Left cardiac atrium (tissue), 4 donors: ENCODE measurements at places on chromosomes 13 and 19.

DNA sequence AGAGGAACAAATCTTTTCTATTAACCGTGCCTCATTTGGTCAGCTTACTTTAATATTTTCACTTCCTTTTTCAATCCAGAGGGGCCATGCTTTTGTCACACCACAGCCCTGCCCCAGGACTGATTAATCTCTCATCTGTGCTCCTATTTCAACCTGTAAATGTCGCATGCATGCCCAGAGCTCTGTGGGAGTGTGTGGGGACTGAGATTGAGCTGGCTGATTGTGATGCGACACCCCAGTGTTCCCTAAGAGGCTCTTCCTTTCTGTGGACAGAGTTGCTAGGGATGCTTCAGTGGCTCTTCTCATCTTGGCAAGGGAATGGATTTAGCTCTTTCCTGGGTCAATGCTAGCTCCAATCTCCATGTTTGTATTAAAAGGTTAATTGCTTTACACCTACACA lies 249.6 kb downstream of the TDRD3 start:
- no peak for DNase-seq

DNA sequence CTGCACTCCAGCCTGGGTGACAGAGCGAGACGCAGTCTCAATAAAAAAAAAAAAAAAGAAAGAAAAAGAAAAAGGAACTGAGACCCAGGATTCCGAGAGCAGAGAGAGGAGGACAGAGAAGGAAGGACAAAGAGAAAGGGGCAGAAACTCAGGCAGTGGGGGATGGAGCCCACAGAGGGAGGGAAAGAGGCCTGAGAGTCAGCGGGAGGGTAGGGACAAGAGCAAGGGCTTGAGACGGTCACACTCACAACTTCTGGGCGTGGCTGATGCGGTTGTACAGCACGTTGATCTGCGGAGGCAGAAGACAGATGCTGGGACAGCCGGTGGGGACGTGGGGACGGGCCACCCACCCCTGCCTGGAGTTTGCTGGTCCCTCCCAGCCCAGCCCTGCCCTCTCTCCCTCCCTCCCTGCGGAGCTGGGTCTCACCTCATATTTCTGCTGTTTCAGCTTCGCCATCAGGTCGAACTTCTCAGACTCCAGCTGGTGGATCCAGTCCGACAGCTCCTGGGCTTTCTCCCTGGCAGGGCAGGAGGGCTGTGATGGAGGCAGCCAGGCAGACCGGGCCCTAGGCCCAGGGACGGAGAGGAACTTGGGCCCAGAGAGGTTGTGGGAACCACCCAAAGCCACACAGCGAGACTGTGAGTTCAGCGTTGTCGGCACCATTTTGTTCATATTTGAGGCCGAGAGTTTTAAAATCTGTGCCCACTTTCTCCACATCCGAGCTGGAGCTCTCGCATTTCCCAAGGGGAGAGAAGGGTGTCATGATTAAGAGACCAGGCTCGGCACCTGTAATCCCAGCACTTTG lies 15.2 kb downstream of the TNNT1 start:
- no peak for DNase-seq

DNA sequence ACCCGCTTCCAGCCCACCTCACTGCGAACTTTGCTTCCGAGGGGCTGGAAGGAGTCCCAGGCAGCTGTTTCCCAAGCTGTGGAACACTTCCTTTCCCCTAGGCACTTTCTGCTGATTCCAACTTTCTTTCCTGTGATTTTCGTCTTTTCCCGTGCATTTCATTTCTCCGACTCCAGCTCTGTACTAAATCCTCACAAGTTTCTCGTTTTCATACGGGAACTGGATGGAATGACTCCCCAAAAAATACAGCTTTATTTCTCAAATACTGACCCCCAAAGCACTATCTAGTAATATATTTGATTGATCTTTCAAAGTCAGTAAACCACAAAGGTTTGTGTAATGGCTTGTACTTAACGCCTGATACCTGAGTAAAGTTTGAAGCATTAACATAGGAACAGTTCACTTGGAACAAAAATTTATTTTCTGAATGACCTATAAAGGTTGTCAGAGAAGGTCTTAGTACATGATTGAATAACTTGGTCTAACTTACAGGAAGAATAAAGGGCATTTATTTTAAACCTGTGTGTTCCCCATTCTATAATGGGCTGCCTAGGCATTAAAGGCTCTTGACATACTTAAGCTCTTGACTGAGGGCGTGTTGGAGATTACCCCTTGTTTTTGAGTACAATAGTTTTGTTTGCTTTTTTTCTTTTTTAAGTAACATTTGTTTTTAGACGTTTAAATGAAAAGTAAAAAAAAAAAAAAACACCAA lies 1.3 kb upstream of the PCDH9 start:
- no peak for DNase-seq

DNA sequence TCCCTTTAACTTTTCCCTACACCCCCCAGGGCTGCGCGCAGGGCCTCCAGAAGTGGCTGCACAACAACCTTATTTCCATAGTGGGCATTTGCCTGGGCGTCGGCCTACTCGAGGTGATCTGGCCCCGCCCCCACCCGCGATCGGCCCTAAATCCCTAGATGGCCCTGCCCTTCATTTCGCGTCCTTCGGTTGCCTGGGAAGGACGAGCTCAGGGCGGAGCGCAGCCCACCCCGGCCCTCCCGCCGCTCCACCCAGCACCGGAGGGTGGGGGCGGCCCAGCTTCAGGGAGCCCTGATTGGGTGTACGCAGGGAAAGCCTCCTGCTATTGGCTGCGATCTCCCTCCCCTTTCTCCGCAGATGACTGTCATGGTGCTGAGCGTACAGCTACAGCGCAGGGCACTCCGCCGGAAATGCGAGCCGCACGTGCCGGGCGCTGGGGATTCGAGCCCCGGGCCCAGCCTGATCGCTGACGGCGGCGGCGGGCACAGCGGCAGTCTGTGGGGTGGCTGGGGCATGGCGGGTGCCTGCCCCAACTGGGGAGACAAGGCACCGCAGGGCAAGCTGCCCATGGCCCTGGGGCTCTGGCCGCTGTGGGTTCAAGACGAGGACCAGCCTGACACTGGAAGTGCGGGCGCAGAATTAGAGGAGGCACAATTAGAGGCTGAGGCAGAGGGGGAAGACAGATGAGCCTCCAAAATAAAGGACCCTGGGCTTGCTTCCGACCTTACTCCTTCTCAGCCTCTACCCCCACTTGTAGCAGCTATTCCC lies 4.3 kb downstream of the CD37 start:
- DNase-seq, result peak; percentile 92

DNA sequence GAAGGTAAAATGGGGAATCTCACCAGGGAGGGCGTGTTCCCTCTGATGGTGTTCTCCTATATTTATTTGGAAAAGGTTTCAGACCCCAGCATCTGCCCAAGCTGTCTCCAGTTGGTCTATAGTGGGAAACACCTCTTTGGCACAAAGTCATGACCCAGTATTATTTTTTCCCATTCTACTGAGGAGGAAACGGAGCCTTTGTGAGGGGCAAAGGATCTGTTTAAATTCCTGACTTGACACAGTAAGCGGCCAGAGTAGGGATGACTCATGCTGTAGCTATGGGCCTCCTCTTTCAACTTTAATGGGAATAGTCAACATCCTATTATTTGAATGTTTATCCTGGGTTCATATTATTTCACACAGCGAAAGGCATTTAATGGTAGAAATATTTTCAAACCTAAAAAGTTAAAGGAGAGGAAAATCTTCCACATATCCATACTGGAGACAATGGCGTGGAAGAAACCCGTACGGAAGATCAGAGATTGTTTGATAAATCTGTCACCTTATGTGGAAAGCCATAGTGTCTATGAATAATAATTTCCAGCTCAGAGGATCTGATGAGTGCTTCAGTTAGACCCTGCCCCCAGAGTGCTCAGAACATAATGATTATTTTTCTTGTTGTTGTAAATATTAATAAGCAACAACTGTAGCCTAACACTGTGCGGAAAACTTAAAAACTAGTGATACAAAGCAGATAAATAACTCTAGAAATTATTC lies 126.0 kb downstream of the FOXO1 start:
- DNase-seq, result no peak

GRCh38 chr13:27419328-27419727 lies 5.1 kb upstream of the GTF3A start:
- no peak for DNase-seq

DNA sequence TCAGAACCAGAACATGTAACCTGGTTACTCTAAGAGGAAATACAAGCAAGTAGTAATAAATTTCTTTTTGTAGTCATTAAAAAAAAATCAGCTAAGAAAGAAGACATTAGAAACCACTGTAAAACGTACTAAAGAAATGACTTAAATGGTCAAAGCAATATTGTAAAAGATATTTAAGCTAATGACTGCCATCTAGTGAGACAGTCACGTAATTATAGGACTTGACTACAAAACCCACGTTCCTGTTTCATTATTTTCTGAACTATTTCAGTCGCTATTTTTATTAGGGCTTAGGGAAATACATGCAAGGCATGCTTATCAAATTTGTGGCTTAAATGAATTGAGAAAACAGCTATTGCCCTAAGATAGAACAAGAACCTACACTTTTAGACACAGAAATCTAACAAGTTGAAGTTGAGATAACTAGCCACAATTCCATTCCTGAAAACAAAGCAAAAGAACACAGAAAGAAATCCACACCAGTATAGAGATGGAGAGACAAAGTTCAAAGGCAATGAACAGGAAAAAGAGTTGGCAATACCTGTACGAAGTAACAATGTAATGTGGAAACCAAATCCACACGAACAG lies 17.9 kb downstream of the ALG5 start:
- DNase-seq, result no peak

- DNase-seq, result no peak
Measured at GRCh38 chr13:88000239-88000638, 329.1 kb downstream of the SLITRK5 start.

DNA sequence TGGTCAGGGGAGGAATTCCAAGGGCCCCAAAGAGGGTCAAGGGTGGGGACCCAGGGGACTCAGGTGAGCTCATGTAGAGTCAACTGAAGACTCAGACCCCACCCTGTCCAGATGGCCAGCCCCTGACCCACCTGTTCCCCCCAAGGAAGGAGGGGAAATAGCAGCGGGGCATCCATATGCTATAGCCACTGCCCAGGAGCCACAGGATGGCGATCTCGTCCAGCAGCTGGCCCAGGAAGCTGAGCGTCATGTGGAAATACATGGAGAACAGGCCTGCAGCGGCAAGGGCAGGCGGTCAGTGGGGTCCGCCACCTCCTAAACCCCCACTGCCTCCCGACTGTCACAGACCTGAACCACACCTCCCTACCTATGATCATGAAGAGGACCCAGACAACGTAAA lies 21.4 kb downstream of the ACER1 start:
- no peak for DNase-seq

GRCh38 chr19:13164343-13165161 lies 14.3 kb downstream of the IER2 start:
- DNase-seq, result peak; percentile 82

DNA sequence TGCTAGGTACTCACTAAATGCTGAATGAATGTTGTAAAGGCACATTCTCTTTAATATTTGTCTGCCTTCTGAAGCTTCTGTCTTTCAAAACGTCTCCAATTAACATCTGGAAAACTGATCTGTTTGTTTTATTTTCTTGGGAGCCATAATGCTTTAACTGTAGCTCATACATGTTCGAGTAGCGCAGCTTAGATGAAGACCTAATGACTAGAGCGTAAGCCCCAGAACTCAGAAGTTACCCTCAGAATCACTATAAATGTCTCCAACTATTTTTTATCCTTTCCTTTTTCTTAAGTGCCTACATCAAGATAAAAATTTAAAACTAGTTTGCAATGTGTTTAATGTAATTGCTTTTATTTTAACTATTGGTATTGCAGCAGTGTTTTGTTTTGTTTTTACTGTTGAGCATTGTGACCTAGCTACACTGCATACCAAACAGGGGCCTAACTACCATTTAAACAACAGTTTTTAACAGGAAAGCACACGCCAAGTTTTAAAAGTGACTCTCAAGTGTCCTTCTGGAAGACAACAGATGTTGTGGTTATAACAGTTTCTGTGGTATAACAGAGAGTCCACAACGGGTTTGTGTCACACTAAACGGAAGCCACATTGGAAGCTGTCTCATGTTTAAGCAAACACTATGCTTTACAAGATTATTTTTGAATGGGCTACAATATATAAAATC lies 42.0 kb downstream of the MRPL57 start:
- DNase-seq, result no peak

- DNase-seq, result no peak
Measured at GRCh38 chr13:104181526-104182231, 1115.5 kb upstream of the SLC10A2 start.

DNA sequence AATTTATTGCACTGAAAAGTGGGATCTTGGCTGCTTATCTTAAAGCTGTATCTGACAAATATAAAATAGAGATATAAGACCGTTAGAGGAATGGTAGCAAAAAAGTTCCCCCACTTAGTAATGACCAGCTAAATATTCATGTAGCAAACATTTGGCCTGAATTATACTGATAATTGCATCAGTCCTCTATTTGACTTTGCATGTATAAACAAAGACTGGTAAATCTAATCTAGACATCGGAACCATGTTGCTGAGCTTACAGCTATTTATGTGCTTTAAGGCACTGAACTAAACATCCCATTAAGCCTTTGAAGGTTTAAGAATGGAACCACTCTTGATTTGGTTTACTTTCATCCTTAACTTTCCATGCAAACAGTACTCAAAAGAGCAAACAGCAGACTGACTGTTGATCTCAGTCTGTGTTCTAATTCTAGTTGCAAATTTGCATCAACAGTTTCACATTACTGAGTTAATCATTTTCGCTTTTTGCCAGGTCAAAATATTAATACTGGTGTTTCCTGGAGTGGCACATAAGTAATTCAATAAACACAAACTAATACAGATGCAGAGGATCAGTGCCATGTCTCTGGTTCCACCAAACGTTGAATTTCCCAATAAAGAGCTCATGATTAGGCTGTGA lies 203.5 kb upstream of the HTR2A start:
- no peak for DNase-seq

DNA sequence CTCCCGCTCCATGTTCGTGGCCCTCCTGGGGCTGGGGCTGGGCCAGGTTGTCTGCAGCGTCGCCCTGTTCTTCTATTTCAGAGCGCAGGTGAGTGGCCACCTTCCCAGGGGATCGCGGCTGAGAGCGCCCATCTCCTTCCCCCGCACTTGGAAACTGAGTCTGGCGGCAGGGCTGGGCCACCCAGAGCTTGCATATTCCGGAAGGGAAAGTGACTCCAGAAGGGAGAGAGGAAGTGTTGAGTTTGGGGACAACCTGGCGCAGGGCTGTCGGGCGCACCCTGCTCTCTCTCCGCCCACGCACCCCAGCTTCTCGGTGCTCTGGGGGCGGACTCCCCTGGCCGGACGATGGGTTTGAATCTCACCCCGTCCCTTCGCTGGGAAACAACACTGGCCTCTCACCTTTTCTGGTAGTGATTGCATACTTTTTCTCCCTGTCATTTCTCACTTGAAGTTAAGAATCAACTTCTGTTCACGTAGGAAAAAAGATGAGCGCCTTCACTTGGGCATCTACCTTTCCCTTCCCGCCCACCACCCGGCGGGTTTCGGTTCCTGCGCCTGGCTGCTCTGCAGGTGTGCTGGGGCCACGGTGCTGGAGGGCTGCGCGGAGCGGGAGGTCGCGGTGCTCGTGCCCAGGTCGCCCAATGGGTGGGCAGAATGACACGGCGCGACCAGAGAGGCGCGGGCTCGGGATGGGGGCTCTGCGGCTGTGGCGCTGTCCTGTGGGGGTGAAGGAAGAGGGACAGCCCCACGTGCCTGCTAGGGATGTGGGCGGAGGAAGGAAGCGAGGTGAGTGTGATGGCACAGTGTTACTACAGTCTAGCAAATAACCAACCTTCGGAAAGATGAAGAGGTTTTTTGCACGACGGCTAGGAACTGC lies 721 bp downstream of the TNFSF11 start:
- DNase-seq, result no peak
